Iris pigment epithelial cell (primary cell): ENCODE measurements at places on chromosomes 2 and 18.

DNA sequence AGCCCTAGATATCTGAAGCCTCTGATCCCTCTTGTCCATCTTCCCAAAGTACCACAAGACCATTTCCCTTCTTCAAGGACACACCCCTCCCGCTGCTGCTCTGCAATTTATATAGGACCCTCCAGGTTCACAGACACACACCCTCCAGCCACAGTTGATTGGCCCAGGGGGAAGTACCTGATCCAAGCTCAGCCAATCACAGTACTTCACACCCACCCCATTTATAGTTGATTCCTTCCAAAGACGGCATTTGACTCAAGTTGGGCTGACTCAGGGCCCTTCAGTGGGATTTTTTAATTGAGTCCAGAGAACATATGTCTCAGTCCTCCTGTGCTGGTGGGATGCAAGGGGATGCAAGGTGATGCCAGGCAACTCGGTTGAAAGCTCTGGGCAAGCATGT lies 59.2 kb downstream of the GYPC start:
- DNase-seq = no peak

DNA sequence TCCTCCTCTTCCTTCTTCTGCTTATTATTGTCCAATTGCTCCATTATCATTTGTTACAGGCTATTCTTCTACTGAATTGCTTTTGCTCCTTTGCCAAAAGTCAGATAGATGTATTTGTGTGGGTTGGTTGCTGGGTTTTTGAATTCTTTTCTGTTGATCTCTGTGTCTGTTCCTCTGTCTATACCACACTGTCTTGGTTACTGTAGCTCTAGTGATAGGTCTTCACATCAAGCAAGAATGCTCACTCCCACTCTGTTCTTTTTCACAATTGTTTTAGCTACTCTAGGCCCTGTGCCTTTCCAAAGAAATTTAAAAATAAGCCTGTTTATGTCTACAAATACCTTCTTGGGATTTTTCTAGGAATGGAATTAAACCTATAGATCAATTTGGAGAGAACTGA lies 217.2 kb downstream of the GALR1 start:
- no peak for DNase-seq

GRCh38 chr2:66985906-66986305 lies 411.2 kb upstream of the ETAA1 start:
- DNase-seq = peak; percentile 8

GRCh38 chr2:186591506-186591890 lies 1.6 kb downstream of the ITGAV start:
- no peak for DNase-seq

GRCh38 chr2:36337354-36337753 lies 18.2 kb upstream of the CRIM1 start:
- no peak for DNase-seq

GRCh38 chr2:197212344-197213262 lies 98.0 kb downstream of the ANKRD44 start:
- peak; percentile 20 for DNase-seq

- DNase-seq = no peak
These were observed 10.0 kb upstream of the THADA start for GRCh38 chr2:43605851-43606250.

DNA sequence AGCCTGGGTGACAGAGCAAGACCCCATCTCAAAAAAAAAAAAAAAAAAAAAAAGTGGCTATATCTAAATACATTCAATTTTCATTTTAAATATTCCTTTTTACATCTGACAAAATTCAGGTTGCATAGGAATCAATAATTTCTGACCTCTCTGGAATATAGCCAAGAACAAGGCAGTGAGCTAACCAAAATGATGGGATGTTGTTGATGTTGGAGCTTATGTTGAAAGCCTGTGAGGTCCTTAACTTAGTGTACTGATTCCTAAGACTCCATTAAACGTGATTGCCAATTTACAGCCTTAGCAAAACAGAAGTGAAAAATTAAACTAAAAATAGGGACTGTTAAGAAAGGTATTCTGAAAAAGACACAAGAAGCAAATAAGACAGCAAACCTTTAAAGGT lies 109.6 kb downstream of the MEP1B start:
- no peak for DNase-seq

GRCh38 chr18:70025580-70025979 lies 77.9 kb upstream of the CD226 start:
- no peak for DNase-seq

GRCh38 chr2:54081574-54081973 lies 33.8 kb upstream of the ACYP2 start:
- DNase-seq = peak; percentile 46

GRCh38 chr2:13533524-13533922 lies 816.8 kb downstream of the TRIB2 start:
- DNase-seq = no peak

- DNase-seq = no peak
These were observed 63.3 kb upstream of the ACTR3 start for GRCh38 chr2:113826346-113827285.

GRCh38 chr2:156476850-156477206 lies 40.6 kb downstream of the GPD2 start:
- DNase-seq = peak; percentile 89

GRCh38 chr2:3857576-3857975 lies 154.2 kb downstream of the DCDC2C start:
- DNase-seq = no peak

- DNase-seq = peak; percentile 57
These were observed 783 bp downstream of the DPP4 start for GRCh38 chr2:162072976-162073887.

DNA sequence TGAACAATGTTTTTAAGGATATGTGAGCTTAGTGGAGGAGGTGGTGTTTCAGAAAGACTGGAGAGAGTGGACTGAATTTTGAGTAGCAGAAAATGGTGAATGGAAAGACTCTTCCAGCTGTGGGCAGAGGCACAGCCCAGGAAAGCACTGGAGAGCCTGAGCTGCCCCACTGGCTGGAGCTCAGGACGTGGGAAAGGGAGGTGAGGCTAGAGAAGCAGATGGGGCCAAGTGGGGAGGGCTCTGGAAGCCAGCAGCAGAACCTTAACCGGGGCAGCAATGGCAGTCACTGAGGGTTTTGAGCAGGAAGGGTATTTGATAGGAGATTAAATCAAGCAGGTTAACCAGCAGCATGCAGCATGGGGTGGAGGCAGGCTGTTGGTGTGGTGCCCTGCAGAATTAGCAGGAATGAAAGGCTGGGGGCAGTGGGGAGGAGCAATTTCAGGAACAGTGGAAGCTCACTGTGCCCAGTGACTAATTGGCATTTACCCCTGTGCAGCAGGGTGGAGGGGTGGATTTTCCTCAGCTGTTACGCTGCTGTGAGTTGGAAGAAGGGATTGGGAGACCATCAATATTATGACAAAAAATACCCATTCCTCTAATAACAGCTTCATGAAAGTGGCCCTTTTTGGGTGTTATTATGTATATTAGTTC lies 136.2 kb downstream of the CERS6 start:
- DNase-seq = no peak
